ENCODE measurements at places on chromosomes 4 and X.

DNA sequence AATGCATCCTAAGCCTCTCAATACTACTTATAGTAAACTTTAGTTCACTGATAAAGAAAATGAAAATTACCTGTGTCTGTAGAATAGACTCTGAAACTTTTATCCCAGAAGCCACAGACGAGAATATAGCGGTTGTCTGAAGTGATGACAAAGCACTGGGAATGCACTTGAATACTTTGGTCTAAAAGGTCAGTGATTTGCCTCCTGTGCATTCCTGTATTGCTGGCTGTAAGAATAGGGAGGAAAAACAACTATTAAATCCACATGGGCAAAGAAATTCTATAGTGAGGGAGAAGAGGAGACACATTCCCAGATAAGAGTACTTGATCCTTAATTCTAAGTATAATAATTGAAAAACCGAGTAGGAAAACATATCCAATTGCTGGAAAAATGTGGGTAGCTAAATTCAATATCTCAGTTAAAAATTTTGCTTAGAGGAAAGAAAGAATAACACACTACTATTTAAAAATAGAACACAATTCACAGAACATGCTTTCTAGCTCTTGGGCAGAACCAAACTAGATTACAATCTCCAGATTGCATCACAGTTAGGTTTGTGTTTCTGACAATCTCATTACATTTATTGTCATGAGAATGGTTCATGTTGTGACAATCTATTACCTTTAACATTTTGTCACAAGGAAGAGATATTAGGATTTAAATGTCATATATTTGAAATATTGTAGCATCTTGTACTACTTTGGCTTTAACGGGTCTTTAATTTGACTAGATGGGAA lies 232.1 kb downstream of the DCLK2 start:
- DNase-seq, result no peak

- no peak for DNase-seq
Observed at GRCh38 chrX:101759000-101759399, 99.3 kb upstream of the ARMCX2 start.

DNA sequence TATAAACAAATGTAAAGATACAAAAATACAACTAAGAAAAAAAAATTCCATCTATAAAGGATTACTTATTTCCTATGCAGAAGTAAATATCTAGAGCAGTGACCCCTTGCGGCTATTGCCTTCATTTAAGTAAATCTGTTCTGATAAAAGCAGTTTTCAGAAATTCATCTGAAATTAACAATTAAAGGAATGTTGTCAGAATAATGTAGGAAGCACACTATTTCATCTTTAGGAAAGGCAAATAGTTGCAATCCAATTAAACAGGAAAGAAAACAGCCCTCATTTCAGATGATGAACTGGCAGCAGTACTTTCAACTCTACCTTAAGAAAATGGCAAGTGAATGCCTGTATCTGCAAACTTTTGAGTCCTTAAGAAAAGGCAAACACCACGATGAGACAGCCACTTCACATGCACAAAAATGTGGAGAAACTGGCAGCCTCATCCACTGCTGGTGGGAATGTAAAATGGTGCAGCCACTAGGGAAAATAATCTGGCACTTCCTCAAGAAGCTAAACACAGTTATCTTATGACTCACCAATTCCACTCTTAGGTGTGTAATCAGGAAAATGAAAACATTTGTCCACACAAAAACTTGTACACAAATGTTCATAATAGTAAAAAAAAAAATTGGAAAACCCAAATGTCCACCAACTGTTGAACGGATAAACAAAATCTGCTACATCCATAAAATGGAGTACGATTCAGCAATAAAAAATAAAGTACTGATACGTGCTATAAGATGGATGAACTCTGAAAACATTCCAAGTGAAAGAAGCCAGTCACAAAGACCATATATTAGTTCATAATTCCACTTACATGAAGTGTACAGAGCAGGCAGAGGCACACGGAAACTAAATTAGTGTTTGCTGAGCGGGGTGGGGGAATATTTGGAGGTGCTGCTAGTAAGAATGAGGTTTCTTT lies 2.0 kb upstream of the THAP9 start:
- DNase-seq, result no peak

- DNase-seq, result no peak
Observed at GRCh38 chr4:31037703-31038102, 317.5 kb downstream of the PCDH7 start.

DNA sequence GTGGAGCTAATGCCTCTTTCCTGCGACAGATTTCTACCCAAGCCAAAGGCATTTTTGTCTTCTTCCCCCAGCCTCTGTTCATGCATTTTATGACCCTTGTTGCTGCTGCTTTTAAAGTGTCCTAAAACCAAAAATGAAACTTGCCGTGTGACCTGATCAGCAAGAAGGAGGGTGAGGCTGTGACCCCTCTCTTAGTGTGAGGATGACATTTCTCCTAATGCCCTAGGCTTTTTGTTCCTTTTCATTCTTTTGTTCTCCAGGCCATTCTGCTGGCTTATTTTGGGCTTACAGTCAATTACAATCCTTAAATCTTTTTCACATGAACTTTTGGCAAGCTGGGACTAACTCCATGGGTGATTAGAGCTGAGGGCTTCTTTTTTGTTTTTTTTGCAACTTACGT lies 34.4 kb downstream of the PTTG2 start:
- no peak for DNase-seq

DNA sequence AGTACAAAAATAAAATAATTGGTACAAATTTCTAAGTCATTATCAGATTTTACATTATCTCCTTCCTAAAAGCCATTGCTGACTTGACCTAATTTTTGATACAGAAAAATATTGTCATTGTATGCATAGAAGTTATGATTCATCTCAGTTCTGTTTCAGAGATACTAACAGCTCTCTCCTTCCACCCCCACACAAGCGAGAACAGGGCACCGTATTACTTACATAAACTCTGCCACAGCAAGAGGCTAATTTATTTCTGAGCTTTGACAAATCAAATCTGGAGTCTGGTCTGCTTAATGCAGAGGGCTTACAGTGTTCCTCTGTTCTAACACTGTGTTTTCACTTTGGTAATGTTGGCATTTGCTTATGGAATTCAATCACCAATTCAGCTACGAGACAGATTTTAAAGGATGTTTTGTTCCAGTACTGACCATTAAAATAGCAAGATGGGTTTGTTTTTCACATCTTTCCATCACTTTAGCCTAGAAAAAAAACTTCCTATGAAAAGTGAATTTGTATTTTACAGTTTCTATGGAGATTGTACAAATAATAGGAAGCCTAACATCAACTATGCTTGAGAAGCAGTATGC lies 181.8 kb downstream of the USP46 start:
- no peak for DNase-seq

DNA sequence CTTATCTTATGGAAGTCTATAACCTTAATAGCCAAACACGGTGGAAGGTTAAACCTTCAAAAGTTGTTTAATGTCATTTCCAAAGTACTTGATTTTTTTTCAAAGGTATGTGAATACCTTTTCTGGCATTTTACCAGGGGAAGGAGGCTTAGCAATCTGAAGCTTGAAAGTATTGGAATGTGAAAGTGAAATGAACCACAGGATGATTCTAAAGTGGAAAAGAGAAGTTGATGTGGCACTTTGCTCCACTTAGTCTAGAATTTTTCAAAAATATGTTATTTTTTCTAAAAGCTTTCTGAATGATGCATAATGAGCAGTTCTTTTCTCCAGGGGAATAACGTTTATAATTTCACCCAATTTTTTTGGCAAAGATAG lies 19.2 kb downstream of the PI4K2B start:
- no peak for DNase-seq

DNA sequence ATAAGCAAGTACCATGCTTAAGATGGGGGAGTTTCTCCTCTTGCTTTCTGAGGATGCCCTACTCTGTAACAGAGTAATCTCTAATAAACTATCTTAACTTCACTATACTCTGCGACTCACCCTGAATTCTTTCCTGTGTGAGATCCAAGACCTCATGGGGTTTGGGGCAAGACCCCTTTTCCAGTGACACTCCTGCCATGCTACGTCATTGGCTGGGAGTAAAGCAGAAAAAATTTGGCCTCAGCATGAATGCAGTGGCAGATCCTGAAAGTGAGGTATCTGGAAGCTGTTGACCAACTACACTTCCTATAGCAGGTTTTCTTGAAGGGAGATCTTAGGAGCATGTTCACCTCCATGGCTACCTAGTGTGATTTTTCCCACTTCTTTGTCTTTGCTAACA lies 109.1 kb upstream of the MED14 start:
- DNase-seq, result no peak

GRCh38 chr4:40990899-40991265 lies 223.5 kb downstream of the APBB2 start:
- DNase-seq, result no peak

DNA sequence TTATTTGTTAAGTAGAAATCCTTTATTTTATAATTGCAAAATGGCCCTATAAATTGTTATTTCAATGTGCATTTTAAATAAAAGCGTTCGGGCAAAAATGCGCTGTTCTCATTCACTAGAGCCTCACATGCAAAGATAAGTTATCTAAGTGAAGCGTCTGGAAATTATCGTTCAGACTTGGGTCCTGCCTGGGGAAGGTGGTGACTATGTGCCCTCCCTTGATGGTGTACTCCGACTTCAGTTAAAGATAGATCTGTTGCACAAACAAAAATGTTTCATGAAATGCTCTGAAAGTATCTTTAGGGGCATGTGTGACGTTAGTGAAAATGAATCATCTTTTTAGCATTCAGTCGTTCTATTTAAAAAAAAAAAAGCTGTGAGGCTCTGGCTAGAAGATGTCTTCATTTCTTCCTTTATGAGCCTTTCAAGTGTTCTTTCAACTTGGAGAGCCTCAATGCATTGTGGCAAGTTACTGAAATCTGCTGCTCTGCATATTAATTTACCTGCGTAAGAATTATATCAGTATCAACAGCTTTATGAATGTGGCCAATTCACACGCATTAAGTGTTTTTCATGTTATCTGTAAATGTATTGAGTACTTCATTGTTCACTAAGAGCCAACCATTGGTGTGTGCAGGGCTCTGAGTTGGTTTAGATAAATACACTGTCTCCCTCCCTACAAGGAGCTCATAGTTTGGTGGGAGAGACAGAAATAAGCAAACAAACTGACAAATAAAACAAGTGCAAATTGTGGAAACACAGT lies 83.0 kb downstream of the AFF1 start:
- no peak for DNase-seq

GRCh38 chr4:166836865-166837264 lies 397.4 kb downstream of the SPOCK3 start:
- DNase-seq, result no peak

DNA sequence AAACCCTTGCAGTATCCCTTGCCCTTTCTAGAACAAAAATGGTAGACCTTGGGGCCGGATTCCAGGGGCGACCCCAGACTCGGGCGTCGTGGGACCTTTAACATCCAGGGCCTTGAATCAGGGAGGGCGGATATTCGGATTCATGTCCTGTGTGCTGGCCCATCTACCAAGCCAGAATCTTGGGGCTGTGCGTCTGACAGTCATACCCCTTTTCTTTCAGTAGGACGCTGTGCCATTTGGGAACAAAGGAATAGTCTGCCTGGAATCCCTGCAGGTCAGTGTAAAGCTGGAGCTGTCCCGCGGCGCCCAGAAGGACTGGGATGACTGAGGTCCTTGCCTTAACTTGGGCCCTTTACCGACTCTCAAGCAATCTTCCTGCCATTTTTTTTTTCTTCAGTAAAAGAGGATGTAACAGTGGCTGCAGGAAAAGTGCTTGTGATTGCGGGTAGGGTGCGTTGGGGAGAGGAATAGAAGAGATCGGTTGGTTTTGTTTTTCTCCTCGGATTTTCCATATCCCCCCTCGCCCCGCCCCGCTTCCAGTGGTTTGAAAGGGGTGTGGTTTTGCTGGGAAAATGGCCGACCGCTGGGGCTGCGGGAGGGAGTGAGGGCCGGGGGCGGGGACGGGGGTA lies 518 bp downstream of the ARMCX1 start:
- peak; percentile 35 for DNase-seq

DNA sequence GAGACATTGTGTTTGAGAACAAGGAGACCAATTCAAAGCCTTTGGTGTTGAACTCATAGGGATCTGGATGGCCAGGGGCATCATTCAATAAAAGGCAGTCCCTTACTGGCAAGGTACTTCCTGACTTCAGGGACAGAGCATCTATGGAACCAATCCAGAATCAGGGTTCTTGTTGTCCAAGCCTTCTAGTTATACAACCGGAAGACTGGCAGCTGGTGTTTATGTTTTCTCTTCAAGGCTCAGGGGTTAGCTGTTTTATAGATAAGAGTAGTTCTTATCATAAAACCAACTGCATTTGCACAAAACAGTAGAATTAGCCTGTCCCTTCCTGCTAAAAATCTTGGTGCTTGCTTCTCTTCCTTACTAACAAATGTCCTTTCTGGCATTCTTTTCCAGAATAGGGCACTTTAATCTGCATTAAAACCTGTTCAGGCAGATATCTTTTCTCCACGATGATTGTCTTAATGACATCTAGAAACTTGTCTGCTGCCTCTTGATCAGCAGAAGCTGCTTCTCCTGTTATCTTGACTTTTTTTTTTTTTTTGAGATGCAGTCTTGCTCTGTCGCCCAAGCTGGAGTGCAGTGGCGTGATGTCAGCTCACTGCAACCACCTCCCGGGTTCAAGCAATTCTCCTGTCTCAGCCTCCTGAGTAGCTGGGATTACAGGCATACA lies 38.4 kb upstream of the ARHGEF6 start:
- DNase-seq, result no peak

DNA sequence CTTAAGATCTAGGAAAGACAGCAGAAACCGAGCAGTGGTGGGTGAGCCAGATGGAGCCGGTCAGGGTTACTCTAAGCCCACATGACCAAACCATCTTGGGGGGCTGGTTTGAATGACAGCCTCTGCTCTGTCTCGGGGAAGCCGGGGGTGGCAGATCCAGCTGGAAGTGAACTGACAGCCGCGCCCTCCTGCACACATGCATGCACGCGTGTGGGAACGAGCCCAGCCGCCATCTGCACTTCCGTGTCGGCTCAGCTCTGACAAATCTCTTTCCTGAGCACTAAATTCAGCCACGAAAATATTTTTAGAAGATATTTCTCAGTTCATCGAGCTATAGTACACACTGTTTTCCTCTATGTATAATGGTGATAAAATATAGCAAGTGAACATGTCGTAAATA lies 115.5 kb downstream of the DCTD start:
- DNase-seq, result no peak

GRCh38 chr4:41538017-41538733 lies at the start of gene LIMCH1:
LIMCH1 (plus strand) TSS chr4:41538157; CDS start chr4:41605996, 67,839 bp downstream.
- peak; percentile 62 for DNase-seq

- DNase-seq, result no peak
Observed at GRCh38 chrX:17967888-17968287, 106.8 kb upstream of the RAI2 start.

DNA sequence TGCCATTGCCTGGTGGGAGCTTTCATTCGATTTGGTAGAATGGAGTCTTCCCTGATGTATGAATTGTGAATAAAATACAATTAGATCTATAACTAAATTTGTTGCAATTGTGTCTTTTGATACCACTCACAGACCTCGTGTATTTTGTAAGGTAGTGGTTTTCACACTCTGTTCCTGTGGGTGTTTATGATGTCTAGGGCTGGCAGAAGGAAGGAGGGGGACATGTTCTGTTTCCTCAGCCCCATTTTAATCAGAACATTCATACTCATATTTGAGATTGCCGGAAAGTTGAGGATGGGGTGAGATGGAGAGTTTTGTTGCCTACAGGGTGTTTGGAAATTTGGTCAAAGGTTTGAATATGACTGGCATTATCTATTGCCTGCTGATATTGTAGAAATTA lies 42.9 kb downstream of the PTTG2 start:
- DNase-seq, result no peak

- DNase-seq, result no peak
Observed at GRCh38 chrX:33298622-33299021, 87.3 kb upstream of the DMD start.

All from spinal cord (tissue), 10 donors.